ENCODE measurements at places on chromosomes 5 and 9.
A peak's percentile ranks its signal among the peaks of the same experiment; 100 is the strongest.

DNA sequence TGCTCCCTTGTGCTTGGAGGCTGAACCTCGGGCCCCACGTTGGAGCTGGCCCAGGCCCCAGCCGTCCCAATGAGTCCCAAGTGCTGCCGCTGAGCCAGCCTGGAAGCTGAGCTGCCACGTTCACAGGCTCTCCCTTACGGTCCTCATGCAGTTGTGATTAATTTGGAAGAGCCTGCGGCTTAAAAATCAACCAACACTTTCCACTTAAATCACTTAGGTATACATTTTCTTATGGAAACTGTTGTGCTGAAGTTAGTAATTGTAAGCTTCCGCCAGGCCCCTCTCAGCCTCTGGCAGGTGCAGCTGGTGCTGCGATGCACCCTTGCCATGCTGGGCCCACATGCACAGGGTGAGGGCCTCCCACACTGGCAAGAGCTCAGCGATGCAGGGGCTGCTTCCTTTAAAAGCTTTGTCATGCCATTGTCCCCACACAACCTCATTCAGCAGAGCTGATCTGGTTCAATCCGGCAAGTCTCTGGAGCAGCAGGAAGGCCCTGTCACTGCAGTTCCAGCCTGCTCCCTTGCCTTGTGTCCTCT lies 61.0 kb downstream of the IPPK start:
- peak; percentile 65 for DNase-seq

DNA sequence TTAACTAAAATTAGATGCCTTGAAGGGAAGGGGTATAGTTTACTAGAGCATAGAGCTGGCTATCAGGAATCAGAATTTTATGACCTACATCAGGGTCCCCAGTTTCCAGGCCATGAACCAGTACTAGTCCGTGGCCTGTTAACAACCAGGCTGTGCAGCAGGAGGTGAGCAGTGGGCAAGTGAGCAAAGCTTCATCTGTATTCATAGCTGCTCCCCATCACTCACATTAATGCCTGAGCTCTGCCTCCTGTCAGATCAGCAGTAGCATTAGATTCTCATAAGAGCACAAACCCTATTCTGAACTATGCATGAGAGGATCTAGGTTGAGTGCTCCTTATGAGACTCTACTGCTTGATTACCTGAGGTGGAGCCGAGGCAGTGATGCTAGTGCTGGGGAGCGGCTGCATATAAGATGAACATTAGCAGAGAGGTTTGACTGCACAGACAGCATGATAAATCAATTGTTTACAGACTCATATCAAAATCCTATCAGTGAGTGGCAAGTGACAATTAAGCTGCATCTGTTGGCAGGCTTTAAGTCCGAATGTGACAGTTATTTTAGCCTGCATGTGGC lies 44.6 kb downstream of the TAF11L14 start:
- DNase-seq: no peak

DNA sequence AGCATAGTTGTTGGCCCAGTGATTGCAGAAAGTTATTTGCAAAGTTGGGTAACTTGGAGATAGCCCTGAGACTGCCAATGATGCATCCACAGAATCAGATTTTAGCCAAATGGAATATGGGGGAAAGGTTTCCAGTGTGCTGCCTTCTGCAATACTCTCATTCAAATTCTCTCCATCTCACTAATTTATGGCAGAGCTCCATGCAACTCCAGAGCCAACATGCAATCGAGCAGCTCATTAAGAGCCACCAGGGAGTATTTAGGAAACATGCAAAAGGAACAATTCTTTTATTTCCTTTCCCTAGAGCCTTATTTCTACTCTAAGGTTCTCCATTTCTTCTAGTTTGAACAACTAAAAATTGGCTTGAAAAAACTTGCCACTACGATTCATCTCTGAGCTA lies 135.9 kb upstream of the MARCHF11 start:
- DNase-seq: no peak

DNA sequence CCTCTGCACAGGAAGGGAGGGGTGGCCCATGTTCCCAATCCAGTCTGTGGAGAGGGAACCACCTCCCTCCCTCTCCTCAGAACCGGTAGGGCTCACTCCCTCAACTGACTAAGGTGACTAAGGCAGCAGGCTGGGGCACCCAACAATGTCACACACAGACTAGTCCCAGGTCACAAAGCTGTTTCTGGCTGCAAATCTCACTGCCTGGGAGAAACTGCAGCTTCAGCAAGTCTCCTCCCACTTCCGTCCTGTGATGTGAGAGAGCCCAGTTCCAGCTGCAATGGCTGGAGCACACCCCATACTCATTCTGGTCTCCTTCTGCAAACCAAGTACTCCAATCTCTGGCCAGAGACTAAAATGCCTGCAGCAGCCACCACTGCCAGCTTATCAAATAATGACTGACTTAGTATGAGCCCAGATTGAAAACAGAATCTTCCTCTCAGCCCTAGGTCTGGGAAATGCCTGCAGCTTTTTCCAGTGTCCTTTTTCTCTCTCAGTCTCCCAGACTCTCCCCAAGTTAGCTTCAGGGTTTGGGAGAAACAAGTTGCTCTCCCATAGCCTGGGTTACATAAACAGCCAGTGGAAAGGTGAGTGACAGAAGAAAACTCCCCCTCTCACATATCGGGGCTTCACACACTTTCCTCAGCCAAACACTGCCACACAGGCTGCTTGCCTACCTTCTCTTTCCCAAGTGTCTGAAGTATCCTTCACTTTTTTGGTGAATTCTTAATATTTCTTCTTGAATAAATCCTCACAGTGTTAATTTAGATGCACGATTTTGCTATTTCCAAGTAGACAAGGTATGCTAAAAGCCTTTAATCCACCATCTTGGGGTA lies 247.4 kb upstream of the RASA1 start:
- no peak for DNase-seq

DNA sequence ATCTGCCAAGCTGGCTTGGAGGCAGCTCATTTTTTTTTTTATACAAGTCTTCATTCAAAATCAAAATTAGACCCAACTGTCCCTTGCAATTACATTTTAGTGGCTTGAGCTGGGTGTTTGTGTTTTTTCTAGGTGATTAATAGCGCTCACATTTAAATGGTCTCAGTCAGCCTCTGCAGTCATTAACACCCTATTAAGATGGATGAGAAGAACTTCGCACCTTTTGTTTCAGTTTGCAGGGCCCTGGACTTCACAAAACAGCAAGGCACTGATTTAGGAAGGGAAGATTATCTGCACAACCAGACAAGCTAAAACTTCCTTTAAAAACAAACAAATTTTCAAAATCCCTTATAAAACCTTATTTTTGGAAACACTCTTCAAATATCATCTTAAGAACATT lies 374.8 kb downstream of the EFNA5 start:
- DNase-seq: no peak

DNA sequence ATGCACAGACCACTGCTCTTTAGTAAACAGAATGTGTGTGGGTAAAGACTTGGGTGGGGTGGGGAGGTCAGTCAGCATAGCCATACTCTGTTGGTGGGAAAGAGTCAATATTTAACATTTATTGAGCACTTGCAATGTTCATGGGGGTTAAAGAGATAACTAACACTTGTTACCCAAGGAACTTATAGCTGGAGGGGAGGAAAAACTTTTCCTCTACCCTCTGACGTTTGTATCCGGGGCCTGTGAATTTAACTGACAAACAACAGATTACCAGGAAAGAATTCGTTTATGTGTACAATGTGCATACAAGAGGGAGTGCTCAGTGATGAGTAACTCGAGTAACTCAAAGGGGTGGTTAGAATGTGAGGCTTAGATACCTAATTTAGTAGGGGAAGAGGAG lies 6.8 kb upstream of the CLINT1 start:
- DNase-seq: no peak

- no peak for DNase-seq
Observed at GRCh38 chr5:120684749-120685415, 220.8 kb downstream of the PRR16 start.

GRCh38 chr9:110316261-110317075 lies 21.2 kb downstream of the TXNDC8 start:
- DNase-seq: no peak

DNA sequence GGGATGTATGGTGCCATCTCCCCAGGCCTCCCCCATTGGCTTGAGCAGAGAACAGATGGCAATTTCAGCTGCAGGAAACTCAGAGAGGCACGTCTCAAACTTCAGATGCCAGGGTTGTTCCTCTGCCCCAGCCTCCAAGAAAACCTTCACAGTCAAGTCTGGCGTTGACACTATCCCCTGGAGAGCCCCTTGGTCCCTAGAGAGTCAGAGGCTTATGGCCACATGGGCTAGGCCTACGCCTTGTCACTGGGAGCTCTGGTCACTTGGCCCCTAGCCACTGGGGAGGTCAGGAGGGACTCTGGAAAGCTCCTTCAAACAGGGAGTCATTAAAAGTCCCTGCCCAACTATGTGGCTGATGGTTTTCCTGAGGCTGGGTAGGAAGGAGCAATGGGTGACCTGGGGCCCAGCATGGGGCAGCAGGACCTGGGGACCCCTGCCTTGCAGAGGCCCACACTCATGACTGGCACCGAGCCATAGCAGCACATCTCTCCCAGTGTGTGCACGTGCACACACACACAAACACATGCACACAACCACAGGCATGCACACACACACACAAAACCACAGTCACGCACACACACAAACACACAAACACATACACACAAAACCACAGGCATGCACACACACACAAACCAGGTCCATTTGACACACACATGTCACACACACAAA lies 144.2 kb downstream of the GADD45G start:
- DNase-seq: no peak

GRCh38 chr9:10649076-10649475 lies 36.3 kb upstream of the PTPRD start:
- DNase-seq: no peak

GRCh38 chr5:63727583-63727982 lies 234.7 kb downstream of the HTR1A start:
- no peak for DNase-seq

DNA sequence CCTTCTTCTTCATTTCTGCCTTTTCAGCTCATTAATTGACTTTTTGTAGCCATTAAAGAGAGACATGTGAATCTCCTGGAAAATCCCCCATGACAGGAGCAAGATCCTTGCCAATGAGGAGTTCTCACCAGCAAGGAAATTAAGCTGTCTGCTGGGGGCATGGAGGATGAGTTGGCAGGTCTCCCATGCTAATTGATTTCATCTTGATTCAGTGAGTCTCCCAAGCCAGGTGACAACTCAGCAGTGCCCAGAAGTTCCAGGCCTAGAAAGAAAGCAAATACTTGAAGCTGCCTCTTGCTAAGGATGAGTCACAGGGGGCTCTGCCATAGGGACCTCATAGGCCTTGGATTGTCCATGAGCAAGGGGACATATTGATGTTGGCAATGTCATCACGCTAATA lies 30.0 kb upstream of the ADRA1B start:
- DNase-seq: no peak

GRCh38 chr9:30964332-30964731 lies 1420.1 kb upstream of the ACO1 start:
- no peak for DNase-seq

DNA sequence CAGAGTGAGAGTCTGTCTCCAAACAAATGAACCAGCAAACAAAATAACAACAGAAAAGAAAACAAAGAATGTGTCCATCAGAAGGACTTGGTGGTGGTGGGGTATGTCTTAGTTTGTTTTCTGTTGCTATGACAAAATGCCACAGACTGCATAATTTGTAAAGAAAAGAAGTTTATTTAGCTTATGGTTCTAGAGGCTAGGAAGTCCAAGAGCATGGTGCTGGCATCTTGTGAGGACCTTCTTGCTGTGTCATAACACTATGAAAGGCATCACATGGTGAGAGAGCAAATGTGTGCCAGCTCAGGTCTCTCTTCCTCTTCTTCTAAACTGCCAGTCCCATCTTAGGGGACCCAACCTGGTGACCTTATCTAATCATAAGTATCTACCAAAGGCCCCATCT lies 10.5 kb downstream of the NPR3 start:
- DNase-seq: no peak

DNA sequence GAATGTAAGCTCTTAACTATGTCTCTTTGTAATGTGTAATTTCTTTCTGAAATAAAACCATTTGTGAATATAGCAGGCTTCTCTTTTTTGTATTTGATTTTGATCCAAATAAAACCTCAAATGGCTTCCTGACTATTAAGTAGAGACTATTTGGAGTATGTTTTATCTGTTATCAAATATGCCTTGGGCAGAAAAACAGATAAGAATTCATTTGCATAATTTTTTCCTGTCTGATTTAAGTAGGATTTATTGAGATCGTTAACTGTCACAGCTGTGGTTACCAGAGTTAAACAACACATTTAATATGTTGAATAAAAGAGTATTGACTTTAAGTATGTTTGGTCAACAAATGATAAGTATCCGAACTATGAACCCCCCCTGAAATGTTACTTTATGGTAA lies 104.9 kb downstream of the MELK start:
- peak; percentile 10 for DNase-seq

- no peak for DNase-seq
Observed at GRCh38 chr5:96857454-96857853, 18.8 kb upstream of the ERAP2 start.

DNA sequence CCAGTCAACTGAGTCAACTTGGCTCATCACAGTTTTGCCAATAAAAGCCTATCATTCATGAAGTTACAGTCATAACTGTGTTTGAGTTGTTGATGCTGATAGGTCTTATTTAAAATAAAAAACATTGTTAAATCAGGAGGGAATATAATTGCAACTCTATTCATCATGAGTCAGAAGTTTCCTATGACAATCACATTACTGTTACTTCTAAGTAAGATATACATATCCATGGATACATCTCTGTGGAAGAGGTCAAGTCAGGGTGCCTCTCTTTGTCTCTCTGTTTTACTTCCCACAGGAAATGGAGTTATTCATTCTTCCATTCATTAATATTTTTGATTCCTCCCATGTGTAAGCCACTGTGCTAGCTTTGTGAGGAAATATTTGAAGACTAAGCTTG lies 2015.4 kb upstream of the WWC1 start:
- no peak for DNase-seq

DNA sequence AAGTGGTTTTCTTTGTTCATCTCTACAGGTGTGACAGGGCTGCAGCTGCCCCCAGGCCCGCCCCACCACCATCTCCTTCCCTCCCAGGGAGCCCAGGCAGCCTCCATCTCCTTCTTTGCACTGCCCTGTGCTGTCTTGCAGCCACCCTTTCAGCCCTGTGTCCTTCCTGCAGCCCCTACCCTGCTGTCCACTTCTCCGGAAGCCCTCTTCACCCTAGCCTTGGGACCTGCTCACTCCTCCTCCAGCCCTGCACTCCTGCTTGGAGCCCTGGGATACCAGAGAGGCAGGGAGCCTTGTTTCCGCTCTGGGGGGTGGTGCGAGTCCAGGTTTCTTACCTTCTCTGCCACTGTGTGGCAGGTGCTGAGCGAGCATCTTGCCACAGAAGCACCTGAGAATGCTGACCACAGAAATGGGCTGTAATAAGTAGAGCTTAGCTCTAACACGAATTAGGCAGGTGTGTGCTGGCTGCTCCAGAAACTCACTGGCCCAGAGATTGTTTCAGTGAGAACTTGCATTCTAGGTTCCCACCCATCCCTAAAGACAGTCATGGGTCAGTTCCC lies 51.3 kb upstream of the GADD45G start:
- no peak for DNase-seq

Measured in NCI-H2081 (cell line).